Left ventricle myocardium inferior (tissue), 1 donor: ENCODE measurements at places on chromosomes 11 and 22.

- no peak for DNase-seq
These were observed 11.8 kb upstream of the KCNJ11 start for GRCh38 chr11:17400048-17400775.

DNA sequence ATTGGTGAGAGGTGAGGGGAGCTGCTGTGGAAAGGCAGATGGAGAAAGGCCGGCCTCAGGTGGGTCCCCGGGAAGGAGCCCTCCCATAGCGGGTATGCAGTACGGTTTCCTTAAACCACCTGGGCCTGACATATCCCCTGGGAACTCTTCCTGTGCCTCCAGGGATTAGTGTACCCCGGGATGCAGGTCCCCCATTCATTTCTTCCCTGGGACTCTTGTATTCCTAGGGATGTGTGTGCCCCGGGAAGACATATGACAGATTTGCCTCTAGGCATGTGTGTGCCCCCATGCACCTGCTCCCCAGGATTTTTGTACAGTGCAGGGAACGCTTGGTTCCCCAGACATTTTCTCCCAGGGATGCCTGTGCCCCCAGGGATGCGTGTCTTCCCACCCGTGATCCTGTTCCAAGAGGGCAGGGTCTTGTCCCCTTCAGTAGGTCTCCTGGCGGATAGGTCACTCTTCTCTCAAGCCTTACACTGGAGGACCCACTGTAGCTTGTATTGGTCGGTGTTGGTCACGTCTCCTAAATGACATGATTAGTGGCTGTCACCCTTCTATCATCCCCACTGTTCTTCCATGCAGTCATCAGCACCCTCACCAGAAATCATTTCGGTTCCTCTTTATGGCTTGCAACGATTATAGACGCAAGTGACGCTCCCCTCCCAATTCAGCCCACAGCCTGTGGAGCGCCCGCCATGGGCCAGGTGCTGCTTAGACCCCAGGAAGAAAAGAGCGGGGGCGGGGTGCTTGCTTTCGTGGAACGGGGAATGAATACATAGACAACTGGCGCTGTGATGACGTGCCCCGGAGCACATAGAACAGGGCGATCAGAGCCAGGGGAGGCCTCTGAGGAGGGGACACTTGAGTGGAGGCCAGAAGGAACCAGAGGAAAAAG is 1.3 kb downstream of the PARVB start:
- peak; percentile 64 for DNase-seq

- DNase-seq: peak; percentile 93
These were observed 16.5 kb upstream of the CDC42EP2 start for GRCh38 chr11:65298131-65298535.

- DNase-seq: no peak
These were observed 27.9 kb downstream of the TIMP3 start for GRCh38 chr22:32829451-32829851.

- no peak for DNase-seq
These were observed 61.0 kb upstream of the BIRC3 start for GRCh38 chr11:102256251-102256650.

DNA sequence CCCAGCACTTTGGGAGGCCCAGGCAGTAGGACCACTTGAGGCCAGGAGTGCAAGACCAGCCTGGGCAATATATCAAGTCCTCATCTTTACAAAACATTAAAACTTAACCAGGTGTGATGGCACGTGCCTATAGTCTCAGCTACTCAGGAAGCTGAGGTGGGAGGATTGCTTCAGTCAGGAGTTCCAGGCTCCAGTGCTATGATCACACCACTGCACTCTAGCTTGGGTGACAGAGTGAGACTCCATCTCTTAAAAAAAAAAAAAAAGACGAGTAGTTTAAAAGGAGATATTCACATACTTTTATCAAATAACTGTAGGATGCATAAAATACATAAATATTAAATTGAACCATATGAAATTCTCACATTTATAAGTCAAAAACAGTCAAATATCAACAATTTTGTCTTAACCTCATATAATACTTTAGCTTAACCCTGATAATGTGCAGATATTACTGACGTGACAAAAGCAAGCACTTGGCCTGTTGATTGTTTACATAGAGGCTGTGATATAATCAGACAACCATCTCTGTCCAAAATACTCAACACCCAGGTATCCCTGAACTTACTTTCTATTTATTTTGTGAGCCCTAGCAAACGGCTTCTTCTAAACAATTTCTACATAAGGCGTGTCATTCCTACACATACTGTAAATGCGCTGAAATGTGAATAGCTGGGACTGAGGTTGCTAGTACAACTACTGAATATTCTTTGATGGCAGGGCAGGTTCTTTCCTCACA is 57.0 kb downstream of the PRCP start:
- DNase-seq: no peak

- DNase-seq: no peak
These were observed 471.0 kb downstream of the INSC start for GRCh38 chr11:15585602-15586331.

DNA sequence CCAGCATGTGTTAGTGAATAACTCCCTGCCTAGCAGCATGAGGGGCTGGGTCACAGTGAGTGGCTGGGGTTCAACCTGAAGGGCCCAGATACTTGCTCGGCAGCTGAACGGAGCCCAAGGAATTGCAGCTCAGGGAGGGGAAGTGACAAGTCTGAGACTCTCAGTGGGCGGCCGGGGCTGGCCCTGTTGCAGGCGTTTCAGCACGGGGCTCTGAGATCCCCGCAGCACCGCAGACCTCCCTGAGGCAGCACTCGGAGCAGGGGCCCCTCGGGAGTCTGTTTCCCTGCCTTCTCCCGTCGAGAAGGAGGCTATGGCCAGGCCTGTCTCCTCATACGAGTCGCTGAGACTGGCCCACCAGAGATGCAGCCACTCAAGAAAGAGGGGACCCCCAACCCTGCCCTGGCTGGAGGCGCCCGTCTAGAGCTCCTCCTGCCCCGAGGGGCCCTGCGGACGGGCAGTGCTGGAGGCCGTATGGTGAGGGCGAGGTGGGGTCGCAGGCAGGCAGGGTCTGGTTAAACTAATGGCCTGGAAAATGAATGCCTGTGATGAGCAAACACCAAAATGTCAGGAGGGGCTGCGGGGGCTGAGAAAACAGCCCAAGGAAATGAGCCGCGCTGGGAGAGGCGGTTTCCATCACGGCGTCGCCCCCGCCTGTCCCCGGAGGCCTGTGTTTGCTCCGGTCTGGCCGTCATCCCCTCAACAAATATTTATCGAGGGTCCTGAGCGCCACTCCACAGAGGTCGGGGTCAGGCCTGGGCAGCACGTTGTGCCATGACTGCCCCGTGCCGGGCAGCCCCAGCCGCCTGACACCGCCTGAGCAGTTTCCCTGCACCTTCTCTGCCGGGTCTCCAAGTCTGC is 9.3 kb downstream of the TSSC4 start:
- no peak for DNase-seq

- peak; percentile 50 for DNase-seq
These were observed 46.2 kb upstream of the A4GALT start for GRCh38 chr22:42766860-42767259.

- DNase-seq: no peak
These were observed at the start of gene KCNK7 for GRCh38 chr11:65595543-65596281. Gene KCNK7 (minus strand): TSS chr11:65595800. CDS start chr11:65595772, 28 bp downstream.

DNA sequence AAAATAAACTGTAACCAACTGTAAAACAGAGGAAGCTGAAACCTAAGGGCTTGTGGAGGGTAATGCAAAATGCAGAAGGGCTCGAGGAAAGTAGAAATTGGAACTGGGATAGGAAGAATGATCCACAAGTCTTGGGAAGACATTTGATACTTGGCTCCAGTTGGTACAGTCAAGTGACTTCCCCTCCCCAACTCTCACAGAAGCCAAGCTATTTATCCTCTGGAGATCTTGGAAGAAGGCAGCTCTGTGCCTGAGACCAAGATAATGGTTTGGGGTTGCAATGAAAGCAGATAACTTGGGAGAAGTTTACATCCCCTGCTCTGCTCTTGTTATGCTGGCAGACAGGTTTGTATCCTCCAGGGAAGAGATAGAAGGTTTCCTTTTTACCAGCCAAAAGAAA is 198.9 kb upstream of the ZC3H12C start:
- no peak for DNase-seq

DNA sequence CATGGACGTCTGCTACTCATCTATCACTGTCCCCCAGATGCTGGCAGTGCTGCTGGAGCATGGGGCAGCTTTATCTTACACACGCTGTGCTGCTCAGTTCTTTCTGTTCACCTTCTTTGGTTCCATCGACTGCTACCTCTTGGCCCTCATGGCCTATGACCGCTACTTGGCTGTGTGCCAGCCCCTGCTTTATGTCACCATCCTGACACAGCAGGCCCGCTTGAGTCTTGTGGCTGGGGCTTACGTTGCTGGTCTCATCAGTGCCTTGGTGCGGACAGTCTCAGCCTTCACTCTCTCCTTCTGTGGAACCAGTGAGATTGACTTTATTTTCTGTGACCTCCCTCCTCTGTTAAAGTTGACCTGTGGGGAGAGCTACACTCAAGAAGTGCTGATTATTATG is 9.2 kb upstream of the OR9Q2 start:
- peak; percentile 13 for DNase-seq

DNA sequence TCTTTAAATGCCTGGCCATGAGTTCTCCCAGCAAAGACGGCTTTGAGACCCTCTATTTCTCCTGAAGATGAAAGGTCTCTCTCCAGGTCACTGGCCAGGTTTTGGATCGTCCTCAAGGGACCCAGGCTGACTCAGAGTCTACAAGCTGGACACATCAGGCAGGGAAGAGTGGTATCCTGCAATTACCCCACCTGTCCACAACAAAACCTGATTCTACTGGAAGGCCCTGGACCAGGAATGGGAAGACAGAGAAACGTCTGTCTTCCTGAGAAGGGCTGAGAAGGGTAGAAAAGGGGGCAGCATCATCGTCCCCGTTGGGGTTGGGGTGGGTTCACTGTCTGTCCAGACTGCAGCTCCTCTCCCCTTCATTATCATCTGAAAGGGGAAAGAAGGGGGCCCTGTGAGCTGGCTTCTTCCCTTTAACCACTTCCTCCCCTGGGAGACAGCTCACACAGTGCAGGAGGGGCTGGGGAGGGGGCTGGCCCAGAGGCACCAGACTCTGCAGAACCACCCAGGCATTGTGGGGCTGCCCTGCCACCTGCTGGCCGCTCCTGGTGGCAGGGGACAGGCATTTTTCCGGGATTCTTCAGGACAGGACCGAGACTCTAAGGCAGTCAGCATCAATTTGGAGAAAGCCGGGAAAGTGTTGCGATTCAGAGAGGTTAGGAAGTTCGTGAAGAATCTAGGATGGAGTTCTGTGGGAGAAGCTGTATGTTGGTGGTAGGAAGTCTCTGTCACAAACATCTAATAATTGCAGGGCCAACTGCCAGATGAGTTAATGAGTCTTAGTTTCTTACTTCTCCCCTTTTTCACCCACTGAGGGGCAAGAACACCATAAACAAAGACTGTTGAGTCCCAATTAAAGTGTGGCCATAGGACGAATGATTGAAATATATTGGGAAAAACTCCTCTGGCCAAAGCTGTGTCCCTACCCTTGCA is 57.6 kb downstream of the SYN3 start:
- peak; percentile 58 for DNase-seq

- no peak for DNase-seq
These were observed 156.3 kb downstream of the GRM5 start for GRCh38 chr11:88909500-88909899.

GRCh38 chr11:72239849-72240460 is 4.0 kb downstream of the PHOX2A start:
- DNase-seq: peak; percentile 65

- DNase-seq: peak; percentile 24
These were observed 7.5 kb downstream of the CRYBB1 start for GRCh38 chr22:26610072-26610958.

- DNase-seq: no peak
These were observed 153.7 kb downstream of the TBC1D22A start for GRCh38 chr22:46915950-46916730.

DNA sequence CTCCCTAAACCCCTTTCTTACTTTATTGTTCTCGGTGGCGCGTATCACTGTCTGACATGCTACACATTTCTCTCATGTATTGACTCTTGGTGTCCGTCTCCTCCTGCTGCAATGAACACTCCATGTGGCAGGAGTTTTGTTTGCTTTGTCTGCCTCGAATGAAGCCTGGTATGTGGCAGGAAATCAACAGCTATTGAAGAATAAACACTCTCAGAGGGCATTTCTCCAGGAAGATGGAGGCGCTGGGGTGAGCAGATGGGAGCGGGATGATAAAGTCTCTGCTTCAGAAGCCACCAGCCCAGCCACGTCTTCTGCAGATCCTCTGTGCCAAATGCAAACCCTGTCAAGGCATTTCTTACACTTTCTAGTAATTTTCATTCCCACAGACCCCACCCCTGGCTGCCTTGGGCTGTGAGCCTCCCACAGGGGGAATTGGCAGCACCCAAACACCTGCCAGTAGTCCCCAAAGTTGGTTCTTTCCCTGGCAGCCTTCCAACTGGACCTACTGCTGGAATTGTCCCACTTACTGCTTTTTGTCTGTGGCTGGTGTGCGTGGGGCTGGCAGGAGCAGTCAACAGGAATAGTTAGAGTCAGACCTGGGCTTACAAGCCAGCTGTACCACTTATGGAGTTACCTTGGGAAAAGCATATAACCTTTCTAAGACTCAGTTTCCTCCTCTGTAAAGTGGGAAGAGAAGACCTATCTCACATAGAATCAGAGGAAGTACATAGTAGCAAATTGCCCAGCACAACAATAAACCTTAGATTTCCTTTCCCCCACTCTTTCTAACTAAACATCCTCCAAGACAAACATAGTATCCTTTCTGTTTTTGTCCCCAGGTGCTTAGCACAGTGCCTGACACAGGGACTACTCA is 13.3 kb upstream of the IL10RA start:
- DNase-seq: no peak

- peak; percentile 57 for DNase-seq
These were observed 429 bp downstream of the VEGFB start for GRCh38 chr11:64234647-64235379.

DNA sequence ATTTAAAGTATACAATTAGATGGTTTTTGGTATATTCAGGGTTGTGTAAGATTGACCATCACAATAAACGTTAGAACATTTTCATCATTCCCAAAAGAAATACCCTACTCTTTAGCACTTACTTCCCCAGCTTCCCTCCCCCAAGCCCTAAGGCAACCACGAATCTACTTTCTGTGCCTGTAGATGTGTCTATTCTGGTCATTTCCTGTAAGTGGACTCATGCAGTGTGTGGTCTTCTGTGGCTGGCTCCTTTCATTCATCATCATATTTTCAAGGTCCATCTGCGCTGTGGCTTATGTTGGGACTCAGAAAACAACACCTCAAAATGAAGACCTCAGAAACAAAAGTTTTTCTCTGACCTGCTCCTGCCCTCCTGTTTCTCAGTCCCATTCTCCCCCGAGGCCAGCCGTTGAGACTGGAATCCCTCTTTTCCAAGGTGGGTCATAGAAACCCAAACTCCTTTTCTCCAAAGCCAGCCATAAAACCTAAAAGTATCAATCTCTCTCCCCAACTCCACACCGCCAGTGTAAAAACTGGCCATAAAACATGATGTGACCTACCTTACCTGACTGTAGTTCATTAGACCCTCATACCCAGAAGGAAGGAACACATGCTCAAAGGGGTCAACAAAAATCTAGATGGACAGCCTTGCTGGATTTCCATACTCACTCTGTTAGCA is 12.9 kb upstream of the TMPRSS13 start:
- DNase-seq: no peak
